Activated gamma-delta T cell (primary cell): ENCODE measurements at places on chromosomes 6 and 20.

DNA sequence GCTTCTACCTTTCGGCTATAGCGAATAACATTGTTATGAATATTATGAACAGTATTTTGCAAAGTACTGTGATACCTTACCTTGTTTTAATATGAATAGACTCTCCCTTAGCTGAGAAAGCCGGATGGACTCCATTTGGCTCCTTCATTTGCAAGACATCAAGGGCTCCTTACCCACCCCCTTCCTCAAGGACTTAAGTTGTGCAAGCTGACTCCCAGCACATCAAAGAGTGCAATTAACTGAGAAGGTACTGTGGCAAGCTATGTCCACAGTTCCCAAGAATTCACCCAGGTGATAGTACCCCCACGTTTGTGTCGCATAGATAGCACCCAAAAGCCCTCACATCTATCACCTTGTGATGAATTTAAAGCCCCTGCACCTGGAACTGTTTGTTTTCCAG lies 11.2 kb downstream of the CST5 start:
- DNase-seq, result no peak

DNA sequence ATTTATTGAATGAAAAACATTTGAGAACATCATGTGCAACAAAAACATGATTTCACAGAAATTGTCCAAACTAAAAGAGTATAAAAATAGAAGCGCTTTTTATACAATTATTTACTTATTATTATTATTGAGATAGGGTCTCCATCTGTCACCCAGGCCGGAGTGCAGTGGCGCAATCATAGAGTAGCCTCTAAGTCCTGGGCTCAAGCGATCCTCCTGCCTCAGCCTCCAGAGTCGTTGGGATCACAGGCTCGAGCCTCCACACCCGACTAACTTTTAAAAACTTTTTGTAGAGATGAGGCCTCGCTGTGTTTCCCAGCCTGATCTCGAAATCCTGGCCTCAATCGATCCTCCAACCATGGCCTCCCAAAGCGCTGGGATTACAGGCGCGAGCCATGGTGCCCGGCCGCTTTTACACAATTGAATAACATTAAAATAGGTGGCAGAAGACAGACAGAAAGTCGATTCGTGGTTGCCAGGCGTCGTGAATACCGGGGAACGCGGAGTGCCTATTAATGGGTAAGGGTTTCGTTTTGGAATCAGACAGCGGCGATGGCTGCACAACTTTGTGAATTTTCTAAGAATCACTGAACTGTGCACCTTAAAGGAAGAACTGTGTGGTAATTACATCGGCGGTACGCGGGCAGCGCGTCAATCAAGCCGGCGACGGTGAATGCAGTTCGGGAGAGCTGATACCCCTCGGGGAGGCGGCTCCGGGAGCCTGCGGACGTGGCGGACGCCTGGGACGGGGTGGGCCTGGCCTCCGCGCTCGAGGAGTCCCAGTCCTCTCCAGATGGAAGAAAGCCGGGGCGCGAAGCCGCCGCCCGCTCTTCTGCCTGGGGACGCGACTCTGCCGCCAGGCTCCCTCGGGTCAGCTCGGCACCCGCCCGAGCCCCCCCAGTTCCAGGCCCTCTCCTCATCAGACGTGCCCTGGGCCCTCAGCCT lies 807 bp downstream of the TBC1D20 start:
- peak; percentile 51 for DNase-seq

GRCh38 chr6:154962753-154963152 lies 32.4 kb upstream of the TIAM2 start:
- DNase-seq, result no peak

GRCh38 chr6:53124131-53124800 lies 24.4 kb downstream of the GCM1 start:
- no peak for DNase-seq

- no peak for DNase-seq
These were observed 207.7 kb upstream of the BMP2 start for GRCh38 chr20:6559791-6560190.

GRCh38 chr6:16322666-16323312 lies 84.4 kb downstream of the GMPR start:
- peak; percentile 55 for DNase-seq

- peak; percentile 5 for DNase-seq
These were observed 67.4 kb downstream of the KHDC1L start for GRCh38 chr6:73157870-73158269.

DNA sequence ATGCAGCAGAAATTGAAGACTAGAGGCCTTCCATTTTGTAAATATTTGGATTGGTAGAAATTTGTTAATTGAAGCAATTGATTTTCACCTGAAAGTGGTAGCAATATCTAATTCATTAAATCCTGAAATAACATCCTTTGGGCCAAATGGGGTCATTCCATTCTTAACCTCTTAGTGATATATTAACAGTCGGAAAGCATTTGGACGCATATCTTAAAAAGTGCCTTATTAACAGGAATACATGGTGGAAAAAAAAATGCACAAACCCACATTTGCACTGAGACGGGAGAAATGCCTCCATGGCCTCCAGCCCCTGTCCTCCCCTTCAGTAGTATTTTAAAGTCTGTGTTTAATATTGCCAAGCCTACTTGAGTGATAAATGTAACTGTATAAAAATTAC lies 205.5 kb downstream of the TFAP2B start:
- no peak for DNase-seq

DNA sequence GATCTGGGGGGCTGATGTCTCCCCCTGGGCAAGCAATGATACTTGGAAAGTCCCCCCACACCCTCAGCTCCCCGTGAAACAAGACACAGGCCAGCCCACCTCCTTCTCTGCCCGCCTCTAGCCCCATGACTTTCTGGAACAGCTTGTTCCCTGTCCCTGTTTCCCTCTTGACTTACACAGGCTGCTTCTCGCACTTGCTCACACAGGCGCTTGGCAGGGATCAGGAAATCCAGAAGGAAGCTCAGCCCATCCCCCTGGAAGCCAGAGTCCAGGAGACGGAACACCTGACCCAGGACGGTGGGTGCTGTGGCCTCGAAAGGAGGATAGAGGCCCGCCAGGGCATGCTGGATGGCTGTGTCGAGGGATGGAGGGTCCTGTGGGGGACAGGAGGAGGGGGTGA lies 14.8 kb downstream of the KIAA1755 start:
- DNase-seq, result no peak

DNA sequence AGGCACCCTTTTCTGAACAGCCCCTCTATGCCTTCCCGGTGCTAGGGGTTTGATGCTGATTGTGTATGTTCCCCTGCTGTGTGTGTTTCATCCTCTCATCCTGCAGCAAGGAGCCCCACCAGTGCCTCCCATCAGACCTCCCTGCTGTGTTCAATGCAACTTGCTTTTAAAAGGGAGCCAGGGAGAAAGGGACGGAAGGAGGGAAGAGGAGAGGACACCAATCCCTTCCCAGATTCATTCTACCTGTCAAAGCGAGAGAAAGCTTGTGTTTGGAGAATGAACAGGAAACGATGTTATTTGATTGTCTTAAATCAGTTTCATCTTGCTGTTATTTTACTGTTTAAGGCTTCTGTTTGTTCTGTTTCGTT lies 259.2 kb downstream of the ADGB start:
- no peak for DNase-seq
